DMS153 (cell line): ENCODE measurements at places on chromosomes 4 and X.

DNA sequence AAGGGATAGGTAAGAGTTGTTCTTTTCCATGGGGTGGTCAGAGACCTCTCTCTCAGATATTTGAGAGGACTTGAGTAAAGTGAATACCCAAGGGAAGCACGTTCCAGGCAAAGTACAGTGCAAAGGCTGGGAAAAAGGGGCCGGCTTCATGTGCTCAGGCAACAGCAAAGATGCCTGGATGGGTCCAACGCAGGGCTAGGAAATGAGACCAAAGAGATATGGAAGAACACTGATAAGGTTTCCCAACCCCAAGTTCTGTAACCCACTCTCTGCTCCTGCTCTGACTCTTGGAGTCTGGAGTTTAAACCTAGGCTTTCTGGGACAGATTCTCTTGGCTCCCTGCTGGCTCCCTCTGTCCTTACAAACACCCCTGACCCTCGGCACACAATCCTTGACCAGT, 36.2 kb upstream of the PROM1 start:
- DNase-seq = no peak

DNA sequence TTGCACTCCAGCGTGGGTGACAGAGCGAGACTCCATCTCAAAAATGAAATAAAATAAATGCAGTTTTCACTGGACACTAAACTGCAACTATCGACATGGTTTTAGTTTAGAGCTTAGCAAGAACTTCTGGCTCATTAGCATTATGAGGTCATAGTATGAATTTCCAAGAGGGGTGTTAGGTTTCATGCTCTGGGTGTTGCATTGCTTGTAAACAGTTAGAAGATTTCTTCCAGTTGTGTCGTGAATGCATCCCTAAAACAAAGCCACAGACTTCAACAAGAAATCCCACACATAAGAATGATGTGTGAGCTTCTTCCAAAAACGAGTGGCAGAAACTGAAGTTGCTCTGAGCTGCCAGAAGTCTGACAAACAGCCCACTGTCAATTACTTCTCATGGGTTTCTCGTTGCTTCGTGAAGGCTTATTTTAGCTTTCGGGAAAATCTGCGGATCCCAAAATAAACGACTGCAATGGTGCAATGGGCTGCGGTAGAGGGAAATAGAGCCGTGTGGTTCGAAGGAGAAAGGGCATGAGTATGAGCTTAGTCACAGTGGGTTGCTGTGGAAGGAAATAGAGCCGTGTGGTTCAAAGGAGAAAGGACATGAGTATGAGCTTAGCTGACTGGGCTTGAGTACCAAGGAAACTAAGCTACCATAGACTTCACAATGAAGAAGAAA, 354.9 kb downstream of the DHRSX start:
- no peak for DNase-seq

DNA sequence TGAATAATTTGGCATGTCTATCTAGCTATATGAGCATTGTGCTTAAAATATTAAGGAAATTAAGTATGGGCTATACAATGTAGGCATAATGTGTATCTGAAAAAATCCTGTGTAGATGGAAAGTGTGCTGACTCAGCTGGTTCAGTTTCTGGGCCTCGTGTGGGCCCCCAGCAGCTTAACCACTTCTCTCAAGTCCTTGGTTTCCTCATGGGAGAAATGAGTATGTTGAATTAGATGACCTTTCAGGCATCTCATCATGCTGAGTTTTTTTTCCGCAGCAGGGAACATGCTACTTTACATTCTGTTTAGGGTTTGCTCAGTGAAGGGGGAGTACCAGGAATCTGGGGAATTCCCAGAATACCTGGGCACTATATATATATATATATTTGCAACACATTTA, 30.5 kb downstream of the RHOH start:
- DNase-seq = no peak

DNA sequence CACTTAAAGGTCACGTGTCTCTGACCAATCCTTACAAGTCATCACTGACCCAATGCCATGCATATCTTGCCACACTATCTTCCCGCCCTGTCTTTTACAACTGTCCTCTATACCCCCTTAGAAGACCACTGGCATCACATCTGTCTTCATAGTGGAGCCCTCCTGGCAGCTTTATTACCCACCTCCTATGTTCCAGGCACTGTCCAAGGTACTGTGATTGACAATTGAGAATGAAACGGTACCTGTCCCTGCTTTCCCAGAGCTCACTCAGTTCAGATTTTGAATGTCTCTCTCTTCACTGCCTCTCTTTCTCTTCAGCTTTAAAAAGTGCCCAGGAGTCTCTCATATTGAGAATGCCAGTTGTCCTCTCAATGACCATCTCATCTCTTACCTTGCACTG, 88.6 kb downstream of the ARHGAP36 start:
- no peak for DNase-seq

DNA sequence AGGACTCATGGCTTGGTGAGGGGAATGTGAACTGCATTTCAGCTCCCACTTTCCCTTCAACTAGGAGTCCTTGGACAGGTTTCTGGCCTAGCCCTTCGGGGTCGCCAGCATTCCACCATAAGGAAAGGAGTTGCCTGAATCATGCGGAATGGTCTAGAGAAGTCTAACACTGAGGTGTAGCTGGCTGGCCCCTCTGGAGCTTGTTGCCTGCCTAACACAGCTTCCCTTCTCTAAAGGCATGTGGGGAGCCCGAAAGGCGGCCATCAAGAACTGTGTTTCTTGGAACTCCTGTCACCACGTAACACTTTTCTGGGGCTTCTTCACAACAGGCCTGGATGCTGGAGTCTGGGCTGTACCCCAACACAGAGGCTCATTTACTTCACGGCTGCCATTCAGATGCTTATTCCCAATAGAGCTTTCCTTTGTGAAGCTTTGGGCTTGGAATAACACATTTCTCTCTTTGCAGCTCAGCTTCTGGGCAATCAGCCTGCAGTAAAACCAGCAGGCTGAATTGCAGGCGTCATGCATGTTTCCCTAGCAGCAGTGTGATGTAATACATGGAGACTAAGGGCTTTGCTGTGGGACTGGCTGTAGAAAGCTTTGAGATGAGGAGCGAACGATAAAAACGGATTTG, 5.4 kb downstream of the GABRQ start:
- no peak for DNase-seq

DNA sequence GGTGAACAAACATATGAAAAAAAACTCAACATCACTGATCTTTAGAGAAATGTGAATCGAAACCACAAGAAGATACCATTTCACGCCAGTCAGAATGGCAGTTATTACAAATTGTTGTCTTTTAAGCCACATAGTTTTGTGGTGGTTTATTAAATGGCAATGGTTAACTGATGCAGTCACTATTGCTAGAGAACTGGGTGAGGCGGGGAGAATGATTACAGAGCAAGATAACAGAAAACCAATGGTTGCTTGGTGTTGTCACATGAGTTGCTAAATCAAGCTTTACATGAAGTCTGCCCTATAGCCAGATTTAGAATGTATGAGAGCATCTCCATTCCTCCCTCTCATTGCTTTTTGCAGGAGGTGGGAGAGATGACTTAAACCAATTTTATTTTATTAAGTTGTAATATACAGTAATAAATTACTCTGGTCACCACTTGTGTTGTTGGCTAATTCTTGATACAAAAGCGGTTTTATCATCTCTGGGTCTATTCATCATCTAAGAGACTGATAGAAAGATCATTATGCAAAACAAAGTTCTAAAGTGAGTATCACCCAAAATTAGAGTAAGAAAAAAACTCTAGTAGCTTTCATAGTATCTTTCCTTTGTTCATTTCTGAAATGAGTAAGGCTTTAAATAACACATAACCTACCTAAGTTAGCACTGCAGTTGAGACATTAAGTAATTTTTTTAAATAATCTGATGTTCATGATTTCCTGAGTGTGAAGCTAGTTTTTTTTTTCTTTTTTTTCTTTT, 859.5 kb downstream of the STIM2 start:
- no peak for DNase-seq

- no peak for DNase-seq
These were observed 216.3 kb downstream of the HHIP start for GRCh38 chr4:144862210-144862609.

DNA sequence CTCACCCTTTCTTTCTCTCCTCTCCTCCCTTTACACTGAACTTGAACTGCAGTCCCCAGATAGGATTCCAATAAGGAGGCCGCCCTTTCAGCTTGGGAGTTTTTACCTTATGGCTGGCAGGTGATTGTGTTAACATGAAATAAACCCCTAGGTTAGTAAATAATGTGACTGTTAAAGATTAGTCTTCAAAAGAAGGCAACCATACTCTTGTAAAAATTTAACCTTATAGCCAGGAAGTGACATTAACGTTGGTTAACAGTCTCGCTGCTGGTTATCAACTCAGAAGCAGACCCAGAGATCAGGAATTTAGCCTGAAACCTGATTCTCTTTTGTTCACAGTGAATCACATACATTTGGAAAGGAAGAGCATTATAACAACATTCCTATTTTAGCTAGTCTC, 15.2 kb downstream of the FHDC1 start:
- DNase-seq = no peak

GRCh38 chr4:184011826-184012380, 106.8 kb downstream of the STOX2 start:
- no peak for DNase-seq

GRCh38 chrX:139506333-139506732, 24.2 kb upstream of the F9 start:
- no peak for DNase-seq

DNA sequence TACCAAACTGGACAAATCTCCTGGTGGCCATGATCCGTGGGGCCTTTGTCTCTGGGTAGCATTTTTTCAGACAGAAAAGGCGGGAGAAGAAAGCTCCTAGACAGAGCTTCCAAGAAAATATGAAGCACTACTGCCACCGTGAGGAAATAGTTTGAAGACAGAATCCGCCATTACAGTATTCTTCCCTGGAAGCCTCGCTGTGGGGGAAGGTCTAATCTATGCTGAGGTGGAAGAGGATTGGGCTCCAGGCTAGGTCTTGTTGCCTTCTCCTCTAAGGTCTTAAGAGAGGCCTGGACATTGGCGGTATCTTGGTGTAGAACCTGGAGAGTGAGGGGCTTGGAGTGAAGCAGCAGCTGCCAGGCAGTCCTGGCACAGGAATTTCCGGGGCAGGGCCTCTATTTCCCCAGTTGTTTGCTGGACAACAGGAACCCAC, 218.9 kb downstream of the OR13H1 start:
- DNase-seq = no peak

- peak; percentile 8 for DNase-seq
These were observed 293.1 kb downstream of the CAMK2D start for GRCh38 chr4:113468165-113469022.

DNA sequence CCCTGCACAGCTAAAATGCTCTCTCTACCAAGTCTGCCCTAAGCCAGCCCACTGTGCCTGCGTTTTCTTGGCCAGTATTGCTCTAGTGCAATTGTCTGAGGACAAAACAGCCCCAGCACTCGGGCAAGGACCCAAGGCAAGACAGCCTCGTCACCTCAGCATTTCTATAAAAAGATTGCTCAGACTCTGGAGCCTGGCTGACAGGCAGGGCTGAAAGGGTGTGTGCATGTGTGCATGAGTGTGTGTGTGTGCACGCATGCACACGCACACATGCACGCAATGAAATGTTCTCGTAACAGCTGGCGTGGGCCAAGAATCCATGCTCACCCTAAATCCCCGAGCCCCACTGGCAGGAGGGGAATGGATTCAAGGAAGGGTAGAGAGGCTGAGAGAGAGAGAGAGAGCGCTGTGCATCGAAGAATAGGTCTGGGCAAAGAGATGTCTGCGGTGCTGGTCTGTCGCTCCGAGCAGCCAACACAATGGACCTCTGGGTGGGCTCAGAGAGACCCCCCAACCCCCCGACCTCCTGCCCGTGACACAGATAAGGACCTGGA, 579.2 kb downstream of the BCOR start:
- no peak for DNase-seq

DNA sequence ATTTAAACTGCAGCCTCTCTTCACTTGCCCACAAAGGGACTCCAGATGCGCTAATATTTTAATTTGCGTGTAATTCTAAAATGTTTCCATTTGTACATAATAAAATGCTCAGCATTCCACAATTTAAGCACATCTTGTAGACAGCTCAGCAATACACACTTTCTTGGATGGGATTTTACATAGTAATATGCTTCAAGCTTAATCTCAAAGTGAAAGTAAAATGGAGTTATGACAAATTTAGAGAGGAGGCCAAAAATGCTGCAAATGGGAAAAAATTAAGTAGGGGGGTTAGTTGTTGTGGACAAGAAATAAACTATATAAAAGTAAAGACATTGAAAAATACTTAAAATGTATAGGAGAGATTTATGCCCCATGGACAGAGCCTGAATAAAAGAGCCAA, 149.1 kb downstream of the FBXO8 start:
- DNase-seq = no peak

DNA sequence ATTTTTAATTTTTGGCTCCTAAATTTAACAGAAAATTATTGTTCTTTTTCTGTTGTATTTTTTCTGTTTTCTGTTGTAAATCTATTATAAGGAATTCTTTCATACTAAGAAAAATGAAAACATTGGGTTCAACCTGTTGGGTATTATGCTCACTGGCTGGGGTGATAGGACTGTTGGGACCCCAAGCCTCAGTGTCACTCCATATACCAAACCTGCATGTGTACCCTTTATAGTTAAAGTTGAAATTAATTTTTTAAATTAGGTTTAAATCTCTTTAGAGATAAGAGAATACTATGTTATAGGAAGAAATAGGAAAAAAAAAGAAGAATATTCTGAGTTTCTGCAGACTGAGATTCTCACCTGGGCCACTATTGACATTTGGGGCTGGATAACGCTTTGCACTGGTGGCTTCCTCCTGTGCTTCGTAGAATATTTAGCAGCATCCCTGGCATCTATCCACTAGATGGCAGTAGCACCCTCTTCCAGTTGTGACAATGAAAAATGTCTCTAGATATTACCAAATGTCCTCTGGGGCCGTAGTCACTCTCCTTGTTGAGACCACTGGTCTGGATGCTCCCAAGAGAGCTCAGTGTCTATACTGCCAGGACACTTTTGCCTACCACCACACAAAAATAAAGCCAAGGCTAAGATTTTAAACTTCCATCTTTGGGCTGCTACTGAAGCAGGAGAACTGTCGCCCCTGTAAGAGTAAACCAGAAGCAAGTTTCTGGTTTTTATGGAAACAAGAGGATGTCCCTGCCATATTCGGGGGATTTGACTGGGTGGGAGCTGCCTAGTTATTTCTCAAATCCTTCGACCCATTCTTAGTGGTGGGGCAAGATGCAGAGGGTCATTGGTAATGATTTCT, 22.4 kb upstream of the CLTRN start:
- DNase-seq = peak; percentile 6

GRCh38 chr4:70754990-70755688, 33.4 kb downstream of the RUFY3 start:
- DNase-seq = no peak
